ENCODE measurements at places on chromosomes 12 and 14. TPM values are rescaled to one million over a fixed set of nuclear protein-coding genes. Genes with fewer than 3 reads are reported as not detected.

The PRIMA1 gene
- total RNA-seq = 0.95 TPM

The SOX5 gene
- total RNA-seq = 10.4 TPM

The MGP gene
- 402 TPM for total RNA-seq

The ACOT6 gene
- not detected for total RNA-seq

The NDRG2 gene
- 13.4 TPM for total RNA-seq

The DCN gene
- 30.7 TPM for total RNA-seq

The FLRT2 gene
- total RNA-seq = 2.1 TPM

The RGS6 gene
- total RNA-seq = not detected

The LALBA gene
- total RNA-seq = not detected

The MAP3K9 gene
- total RNA-seq = 5.4 TPM

The KRT83 gene
- total RNA-seq = not detected

The C12orf56 gene
- total RNA-seq = 0.19 TPM

The APOF gene
- not detected for total RNA-seq

The RDH16 gene
- not detected for total RNA-seq

The CISTR gene
- total RNA-seq = not detected

The RASAL1 gene
- 0.74 TPM for total RNA-seq

The STON2 gene
- total RNA-seq = 16.3 TPM

The FERMT2 gene
- 40.8 TPM for total RNA-seq

The MYL2 gene
- not detected for total RNA-seq

The MGAT4C gene
- 0.08 TPM for total RNA-seq

The CLEC6A gene
- 0.29 TPM for total RNA-seq

The KRT72 gene
- not detected for total RNA-seq

The A2M gene
- total RNA-seq = 316 TPM

The SLC17A8 gene
- total RNA-seq = not detected

The CCDC196 gene
- not detected for total RNA-seq

The KRT86 gene
- not detected for total RNA-seq

The OR4E2 gene
- not detected for total RNA-seq

The ADCY4 gene
- not detected for total RNA-seq

The SLC35E3 gene
- 5.5 TPM for total RNA-seq

The HPD gene
- not detected for total RNA-seq

The KTN1 gene
- total RNA-seq = 123 TPM

The INHBC gene
- total RNA-seq = not detected

The MED6 gene
- 31.6 TPM for total RNA-seq

The PLD4 gene
- total RNA-seq = not detected

The PLEK2 gene
- 0.55 TPM for total RNA-seq

The EMP1 gene
- total RNA-seq = 8.7 TPM

The C14orf180 gene
- not detected for total RNA-seq

The CLEC4C gene
- total RNA-seq = not detected

The FOXN4 gene
- total RNA-seq = not detected

The SIX6 gene
- 0.08 TPM for total RNA-seq

The KRT2 gene
- total RNA-seq = not detected

The C12orf50 gene
- 0.58 TPM for total RNA-seq

The RASSF9 gene
- 0.11 TPM for total RNA-seq

The PPP1R1A gene
- total RNA-seq = not detected

The TAS2R43 gene
- total RNA-seq = 0.42 TPM

The TMEM19 gene
- total RNA-seq = 34.1 TPM

The TRIM9 gene
- 8.7 TPM for total RNA-seq

The KCNK10 gene
- 0.69 TPM for total RNA-seq

The GLT8D2 gene
- total RNA-seq = 1.2 TPM

The NKX2-1 gene
- total RNA-seq = not detected

The PKP2 gene
- total RNA-seq = not detected

The COX8C gene
- not detected for total RNA-seq

The PLEKHD1 gene
- total RNA-seq = not detected

The GLS2 gene
- not detected for total RNA-seq

The SLC2A14 gene
- not detected for total RNA-seq

The DBX2 gene
- not detected for total RNA-seq

The FBXO21 gene
- total RNA-seq = 60.5 TPM

The FRS2 gene
- total RNA-seq = 24.3 TPM

The SDS gene
- total RNA-seq = not detected
